ENCODE measurements at places on chromosomes 6 and 20.

DNA sequence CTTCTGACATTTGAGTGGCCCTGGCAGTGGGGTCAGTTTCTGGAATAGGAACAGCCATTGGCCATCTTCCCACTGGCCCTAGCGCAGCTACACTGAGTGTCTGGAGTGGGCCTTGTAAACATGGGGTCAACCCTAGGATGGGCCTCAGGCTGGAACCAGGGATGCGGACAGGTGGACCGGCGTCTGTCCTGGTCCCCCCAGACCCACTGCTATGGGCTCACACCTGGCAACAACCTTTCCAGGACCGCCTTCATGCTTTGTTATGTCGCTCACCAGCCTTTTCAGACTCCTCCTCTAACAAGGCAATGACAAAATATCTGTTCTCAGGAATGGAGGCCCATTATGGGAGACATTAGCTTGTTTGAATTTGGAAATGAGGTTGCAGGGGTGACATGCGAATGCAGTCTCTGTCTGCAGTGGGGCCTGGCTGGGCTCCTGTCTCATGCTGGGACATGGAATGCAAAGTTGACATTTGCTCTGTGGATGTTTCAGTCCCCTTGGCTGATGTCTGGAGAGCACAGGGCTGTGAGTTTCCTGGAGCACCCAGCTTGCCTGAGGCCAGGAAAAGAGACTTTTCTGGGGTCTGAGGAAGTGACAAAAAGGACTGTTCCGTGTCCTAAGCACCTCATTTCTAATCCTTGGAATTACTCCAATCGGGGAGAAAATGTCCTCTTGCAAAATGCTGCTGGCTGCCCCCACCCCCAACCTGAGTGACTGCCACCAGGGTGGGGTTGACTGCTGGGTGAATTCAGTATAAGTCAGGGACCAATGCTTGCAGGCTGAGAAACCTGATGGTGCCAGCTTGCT, 98.7 kb upstream of the PMEPA1 start:
- no peak for DNase-seq

DNA sequence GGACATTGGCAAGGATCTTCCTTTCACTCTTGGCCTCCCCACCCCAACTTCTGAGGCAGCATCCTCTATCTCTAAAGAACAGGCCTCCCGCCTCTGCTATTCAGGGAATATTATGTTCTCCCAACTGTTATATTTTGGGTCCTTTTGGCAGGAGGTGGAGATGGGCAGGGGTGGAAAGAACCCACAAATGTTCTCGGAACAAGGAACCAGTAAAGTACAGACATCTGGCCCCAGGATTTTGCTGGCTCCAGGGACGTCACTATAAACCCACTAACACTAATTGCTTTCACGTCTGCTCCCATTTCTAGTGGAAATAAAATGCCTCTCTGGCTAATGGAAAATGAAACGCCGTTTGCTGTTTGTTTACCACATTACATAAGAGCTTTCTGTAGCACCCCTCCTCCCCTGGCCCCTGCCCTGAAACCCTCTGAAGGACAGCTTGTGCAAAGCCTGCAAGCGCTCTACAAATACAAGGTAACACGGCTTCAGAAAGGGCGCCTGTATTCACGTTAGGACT, 77.7 kb upstream of the TBC1D7 start:
- no peak for DNase-seq

GRCh38 chr6:150169181-150169580, 26.3 kb downstream of the PPP1R14C start:
- DNase-seq, result no peak

GRCh38 chr6:40585223-40585622, 1.9 kb downstream of the LRFN2 start:
- DNase-seq, result no peak
